ENCODE measurements at places on chromosomes 2 and 18. TPM values are rescaled to one million over a fixed set of nuclear protein-coding genes. Genes with fewer than 3 reads are reported as not detected.

GRCh38 chr2:174072069-174072468 lies 106.9 kb upstream of the SP3 start:
- no peak for DNase-seq

DNA sequence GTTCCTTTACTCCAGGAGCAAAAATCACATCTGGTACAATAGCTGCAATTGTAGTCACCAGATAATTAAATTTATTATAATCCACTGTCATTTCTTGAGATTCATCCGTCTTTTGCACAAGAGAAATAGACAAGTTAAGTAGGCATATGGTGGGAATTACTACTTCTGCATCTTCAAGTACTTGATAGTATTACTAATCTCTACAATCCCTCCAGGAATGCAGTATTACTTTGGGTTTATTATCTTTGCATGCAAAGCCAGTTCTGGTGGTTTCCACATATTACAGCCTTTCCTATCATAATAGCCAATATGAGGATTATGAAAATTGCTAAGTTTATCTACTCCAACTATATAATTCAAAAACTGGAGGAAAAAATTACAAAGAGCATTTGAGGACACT lies 254.1 kb downstream of the IKZF2 start:
- DNase-seq: no peak

DNA sequence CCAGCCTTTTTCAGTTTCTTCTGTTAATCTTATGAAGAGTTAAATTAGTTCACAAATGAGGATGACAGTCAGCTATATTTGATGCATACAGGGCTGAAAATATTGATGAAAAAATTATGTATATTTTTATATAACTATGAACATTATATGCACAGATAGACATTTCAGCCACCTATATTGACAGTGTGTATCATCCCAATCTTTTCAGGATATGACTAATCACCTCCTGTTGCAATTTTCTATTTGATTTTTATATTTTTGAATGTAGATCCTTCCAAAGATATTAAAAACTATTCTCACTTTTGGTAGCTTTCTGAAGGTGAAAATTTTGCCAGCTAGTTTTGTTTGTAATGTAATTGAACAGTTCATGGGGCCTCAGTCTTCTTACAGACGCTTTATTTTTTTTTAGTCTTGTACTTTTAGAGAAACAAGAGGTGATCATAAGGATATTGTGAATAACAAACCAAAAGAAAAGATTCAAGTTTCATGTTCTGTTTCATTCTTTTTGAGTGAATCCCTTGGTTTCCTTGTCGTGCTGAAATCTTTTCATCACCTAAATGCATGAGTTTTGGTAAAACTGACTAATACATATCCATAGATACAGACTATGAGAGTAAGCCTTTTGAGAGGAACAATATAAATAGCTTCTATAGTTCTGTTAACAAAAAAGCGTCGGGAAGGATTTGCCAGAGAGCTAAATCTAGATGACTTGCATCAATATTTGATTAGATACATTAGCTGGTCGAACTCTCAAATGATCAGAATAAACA lies 123.1 kb downstream of the ARHGAP15 start:
- DNase-seq: no peak

DNA sequence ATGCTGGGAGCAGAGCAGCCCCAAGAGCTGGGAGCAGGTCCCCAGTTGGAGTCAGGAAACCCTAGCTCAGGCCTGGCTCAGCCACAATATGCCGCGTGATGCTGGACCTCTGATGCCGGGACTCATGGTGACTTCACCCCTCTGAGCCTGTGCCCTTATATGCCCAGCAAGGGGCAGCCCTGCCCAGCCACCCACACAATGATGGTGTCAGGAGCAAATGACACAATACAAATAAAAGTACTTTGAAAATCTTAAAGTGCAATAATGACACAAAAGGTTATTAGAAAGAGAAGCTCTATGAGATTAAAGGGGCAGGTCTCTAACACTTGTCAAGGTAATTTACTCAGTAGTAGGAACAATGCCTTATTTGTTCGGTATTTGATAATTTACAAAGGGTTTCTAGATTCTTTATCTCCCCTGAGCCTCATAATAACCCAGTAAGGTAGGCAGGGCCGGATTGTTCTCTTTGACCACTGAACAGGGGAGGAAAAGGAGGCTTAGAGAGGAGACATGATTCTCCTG lies 18.3 kb upstream of the KIF3C start:
- DNase-seq: no peak

DNA sequence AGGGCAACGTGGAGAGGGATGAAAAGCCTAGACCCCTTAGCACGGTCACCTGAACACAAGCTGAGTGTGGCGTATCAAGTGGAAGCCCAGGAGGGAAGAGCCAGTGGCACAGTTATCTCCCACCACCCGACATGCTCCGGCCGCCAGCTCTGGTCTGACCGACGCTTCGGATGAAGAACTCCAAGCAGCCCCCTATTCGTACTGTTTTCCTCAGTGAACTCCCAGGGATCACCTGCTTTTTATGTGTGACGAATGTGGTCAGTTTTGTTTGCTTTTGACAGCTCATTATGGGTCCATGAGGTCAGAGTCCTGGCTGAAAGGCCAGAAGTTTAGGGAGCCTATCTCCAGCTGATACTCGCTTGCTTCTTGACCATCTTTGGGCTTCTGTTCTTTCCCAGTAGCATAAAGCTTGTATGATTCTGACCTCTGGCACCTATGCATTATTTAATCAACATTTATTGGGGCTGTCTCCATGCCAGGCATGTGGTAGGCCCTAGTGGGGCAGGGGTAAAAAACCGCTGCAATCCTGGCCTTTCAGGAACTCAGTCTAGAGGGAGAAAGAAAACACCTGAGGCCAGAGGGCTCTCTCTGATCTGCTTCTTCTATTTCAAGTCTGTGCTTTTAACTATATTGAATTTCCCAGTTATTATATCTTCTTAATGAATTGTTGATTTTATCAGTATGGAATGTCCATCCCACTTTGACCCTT lies 33.0 kb upstream of the MRPL33 start:
- DNase-seq: no peak

Gene RUFY4
- total RNA-seq: 0.29 TPM

- DNase-seq: no peak
Observed at GRCh38 chr2:232698556-232699091, 1.5 kb downstream of the GIGYF2 start.

DNA sequence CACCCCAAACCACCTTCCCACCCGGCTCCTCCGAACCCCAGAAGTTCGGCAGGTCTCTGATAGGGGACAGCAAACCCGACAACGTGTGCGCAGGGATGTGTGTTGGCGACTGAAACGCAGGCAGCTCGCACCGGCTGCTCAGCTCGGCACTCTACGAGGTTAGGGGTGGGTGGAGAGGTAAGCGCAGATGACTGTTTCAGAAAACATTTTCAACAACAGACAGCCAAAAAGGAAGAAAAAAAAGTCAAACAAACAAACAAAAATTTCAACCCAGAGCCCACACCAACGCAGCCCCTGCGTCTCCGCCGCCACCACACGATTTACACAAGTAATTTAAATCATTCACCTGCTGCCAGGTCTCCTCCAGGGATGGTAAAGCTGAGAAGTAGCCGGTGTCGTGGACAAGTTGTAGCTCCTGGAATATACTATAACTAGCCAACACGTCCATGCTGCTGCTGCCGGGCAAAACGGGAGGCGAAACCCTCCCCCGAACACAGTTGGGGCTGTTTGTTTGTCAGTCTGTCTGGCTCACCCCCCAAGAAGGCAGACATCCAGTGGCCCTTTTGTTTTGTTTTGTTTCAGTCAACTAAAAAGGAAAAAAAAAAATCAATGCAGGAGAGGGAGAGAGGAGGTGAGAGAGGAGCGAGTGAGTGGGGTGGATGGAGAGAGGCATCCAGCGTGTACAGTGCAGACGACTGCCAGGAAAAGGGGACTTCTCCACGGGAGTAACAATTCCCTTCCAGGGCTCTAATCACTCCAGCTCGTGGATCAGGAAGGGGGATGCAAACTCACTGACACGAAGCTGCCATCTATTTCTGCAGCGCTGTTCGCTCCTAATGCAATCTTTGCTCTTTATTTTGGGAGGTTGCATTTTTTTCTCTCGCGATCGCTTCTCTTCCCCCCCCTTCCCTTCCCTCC lies at the start of gene KLF7:
Gene KLF7, minus strand, starts transcription at position 828 of the 918 bp plus-strand sequence. Its CDS starts 380 bp downstream, at position 448.
- peak; percentile 65 for DNase-seq

Gene RAB6C
- 3.7 TPM for total RNA-seq

- no peak for DNase-seq
Observed at GRCh38 chr2:72979896-72980295, 62.6 kb downstream of the EMX1 start.

Gene ZBTB14
- total RNA-seq: 14.3 TPM

- DNase-seq: no peak
Observed at GRCh38 chr2:29097569-29097968, 17.6 kb upstream of the CLIP4 start.

- no peak for DNase-seq
Observed at GRCh38 chr18:70160073-70160678, 45.3 kb downstream of the RTTN start.

GRCh38 chr2:153990771-153991170 lies 119.0 kb downstream of the GALNT13 start:
- DNase-seq: no peak

Gene DYNAP
- not detected for total RNA-seq

DNA sequence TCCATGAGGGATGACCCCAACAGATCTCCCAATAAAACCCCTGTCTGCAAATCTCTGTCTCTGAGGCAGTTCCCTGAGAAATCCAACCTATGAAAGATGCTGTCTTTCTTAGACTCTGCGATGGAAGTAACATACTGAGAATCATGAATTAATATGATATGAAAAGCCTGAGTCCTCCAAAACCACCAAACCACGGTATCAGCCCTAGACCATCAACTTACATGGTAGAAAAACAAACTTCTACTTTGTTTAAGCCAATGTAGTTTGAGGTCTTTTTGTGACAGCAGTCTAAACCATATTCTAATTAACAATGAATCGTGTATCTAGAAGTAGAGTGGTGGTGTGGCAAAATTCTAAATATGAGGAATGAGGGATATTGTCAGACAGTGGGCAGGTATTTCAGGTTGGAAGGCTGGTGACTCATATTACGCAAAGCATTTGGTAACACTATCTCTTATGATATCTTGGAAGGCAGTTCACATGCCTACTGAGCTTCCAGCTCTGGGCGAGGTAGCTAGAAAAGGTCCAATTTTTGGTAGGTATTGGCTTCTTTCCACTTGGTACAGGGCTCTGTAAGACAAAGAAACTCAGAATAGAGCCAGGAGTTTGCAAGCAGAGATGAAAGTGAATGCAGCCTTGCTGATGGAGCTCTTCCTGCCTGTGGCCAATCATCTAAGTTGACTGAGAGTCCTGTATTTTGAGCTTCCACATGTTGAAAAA lies 215.8 kb downstream of the ZFP36L2 start:
- DNase-seq: no peak

Gene TIMM21
- total RNA-seq: 43.7 TPM

DNA sequence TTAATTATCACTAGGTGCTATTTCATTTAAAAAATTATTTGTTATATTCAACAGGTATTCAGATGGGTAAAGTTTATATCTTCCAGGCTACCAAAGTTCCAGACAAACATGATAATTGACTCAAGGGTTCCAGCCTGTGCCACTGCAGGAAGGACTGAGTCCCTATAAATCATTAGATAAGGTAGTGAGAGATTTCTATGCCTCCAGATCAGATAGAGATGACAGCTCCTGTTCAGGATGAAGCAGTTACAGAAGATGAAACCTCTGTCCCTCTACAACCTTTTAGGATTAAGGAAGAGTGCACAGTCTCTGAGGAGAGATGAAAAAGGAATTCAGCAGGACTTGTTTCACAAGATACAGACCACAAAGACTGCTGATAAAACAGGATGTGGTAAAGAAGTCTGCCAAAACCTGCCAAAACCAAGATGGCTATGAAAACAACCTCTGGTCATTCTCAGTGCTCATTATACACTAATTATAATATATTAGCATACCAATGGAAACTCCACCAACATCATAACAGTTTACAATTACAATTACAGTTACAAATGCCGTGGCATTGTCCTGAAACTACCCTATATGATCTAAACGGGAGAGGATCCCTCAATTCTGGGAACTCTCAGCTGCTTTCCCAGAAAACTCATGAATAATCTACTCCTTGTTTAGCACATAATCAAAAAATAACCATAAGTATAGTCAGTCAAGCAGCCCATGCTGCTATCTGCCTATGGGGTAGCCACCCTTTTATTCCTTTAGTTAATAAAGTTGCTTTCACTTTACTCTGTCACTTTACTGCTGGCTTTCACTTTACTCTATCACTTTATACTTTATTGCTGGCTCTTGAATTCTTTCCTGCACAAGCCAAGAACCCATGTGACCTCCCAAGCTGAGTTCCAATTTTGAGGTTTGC lies 288.5 kb downstream of the PDE11A start:
- no peak for DNase-seq

- no peak for DNase-seq
Observed at GRCh38 chr18:6807515-6808257, 78.2 kb downstream of the ARHGAP28 start.

Gene CYP27C1
- total RNA-seq: 0.19 TPM

Gene ASB18
- not detected for total RNA-seq

GRCh38 chr2:86065512-86065911 lies 40.2 kb downstream of the POLR1A start:
- no peak for DNase-seq

DNA sequence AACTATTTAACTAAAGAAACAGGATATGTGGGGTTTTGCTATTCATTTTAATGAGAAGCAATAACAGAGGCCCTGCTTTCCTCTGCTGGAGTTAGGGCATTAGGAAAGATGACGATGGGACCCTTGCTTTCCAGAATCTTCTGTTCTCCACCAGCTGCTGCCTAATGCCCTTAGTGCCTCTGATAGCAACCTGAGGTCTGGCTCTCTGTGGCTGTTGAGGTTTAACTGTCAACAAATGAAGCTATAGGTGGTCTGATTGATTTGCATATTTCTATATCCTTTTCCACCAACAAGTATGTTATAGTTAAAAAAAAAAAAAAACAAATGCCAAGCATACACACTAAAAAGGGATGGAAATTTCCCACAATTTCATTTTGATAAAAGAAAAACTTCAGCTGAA lies 115.1 kb upstream of the NCK2 start:
- DNase-seq: no peak

Gene RGPD3
- 1.1 TPM for total RNA-seq

Gene KLF7
- total RNA-seq: 47.7 TPM

Gene PLA2R1
- 6.9 TPM for total RNA-seq

DNA sequence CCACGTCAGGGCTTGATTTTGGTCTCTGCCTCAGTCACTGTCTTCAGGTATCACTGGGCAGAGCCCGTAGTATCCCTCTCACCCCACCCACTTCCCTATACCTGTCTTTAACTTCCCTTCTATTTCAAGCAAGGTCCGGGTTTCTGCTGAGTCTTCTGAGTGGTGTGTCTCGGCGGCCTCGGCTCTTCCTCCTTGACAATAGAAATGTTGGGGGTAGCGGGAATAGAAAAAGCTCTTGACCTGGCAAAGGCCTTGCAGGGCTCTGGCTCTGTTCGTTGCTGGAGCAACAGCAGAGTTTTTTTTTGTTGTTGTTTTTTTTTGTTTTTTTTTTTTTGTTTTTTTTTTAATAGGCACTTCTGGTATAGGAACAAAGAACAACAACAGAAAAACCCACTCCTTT lies 16.0 kb upstream of the IGFBP5 start:
- DNase-seq: no peak

DNA sequence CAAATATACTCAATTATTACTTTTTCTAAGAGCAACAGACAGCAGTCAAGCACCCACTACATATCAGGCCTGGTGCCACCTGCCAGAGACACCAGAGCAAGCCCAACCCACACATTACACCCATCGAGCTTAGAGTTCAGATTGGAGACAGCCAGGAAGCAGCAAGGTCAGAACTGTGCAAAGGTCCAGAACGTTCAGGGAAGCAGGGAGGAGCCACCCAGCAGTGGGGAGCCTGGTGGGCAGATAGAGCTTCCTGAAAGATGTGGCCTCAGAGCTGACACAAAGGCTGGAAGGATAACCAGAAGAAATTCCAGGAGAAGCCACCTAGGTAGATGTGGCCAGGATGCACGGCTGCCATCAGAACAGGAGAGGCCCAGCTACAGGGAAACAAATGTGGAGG lies 440.5 kb upstream of the ID2 start:
- DNase-seq: no peak

Gene INPP5D
- total RNA-seq: 29.8 TPM

Gene SLC23A3
- 0.47 TPM for total RNA-seq
